NCI-H526 (cell line): ENCODE measurements at places on chromosomes 12 and 14.

DNA sequence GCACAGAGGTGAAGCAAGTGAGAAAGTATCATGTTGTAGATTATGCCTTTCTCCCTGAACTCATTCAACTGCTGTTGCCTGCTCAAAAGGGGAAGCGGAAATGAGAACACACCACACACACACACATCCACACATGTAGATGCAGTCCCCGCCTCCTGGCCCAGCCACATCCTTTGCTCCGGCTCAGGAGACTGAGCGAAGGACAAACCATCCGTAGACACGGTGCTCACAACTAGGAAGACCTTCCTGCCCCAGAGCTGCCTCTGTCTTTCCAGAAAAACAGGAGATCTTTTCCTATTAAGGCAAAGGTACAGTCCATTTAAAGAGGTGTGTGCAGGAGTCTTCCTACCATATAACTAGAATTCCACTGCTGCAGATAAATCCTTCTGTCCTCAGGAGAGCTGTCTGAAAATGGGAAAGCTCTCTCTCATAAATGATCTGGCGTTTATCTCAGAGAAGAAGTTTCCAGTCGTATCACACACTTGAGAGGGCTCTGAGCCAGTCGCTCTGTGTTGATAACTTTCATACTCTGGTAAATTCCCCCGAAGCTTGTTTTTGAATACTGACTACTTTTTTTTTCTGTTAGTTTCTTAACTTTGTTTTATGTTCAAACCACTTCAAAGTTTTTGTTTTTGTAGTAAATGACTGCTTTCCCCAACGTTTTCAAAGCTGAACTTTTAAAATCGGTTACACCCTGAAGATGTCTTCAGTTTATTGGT lies at the start of gene TESPA1:
TSS of gene TESPA1 (minus strand) at position 105 of the 719 bp plus-strand sequence. CDS start 10,200 bp downstream, outside the sequence.
- DNase-seq: no peak

- DNase-seq: no peak
These were observed 32.2 kb downstream of the TESC start for GRCh38 chr12:117067016-117067415.

- DNase-seq: peak; percentile 10
These were observed 147.9 kb downstream of the PPFIA2 start for GRCh38 chr12:81610955-81611889.

DNA sequence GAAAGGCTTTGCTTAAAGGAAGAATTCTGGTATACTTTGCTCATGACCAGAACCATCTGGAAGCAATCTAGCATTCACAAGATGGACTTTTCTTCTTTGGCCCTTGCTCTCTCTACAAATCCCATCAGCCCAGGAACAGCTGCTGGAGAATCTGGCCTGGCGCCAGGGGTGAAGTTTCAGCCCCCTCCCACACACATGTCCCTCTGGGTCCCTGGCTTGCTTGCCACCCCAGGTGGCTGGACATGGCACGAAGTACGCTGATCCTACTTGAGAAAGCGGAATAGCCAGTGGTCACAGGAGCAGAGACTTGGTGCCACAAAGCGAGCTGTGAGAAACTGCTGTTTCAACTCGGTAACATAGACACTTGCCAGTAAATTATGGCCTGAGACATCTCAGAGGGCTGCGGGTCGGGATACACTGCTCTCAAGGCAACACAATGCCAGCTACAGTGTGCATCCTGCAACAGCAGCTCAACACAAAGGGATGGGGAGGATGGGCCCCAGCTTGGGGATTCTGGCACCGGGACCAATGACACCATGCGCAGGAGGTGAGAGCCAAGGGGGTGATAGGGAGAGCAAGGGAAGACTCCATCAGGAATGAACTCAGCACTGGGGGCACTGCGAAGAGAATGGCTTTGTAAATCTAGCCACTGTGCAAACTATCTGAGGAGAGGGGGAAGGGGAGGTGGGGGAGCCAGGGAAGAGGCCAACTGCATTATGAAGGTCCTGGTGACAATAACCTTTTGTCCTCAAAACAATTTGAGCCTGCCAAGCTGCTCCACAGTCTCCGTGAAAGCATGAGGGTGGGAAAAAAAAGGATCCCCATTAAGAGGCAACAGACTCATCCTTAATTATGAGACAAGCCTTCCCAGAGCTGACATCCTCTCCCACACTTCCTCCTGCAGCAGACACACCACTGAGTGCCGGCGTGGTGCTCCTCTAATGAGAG lies 219.9 kb downstream of the PPM1H start:
- DNase-seq: no peak

- DNase-seq: no peak
These were observed 58.9 kb upstream of the PLEKHG3 start for GRCh38 chr14:64645220-64645892.

GRCh38 chr12:25322918-25323531 lies 72.3 kb upstream of the KRAS start:
- no peak for DNase-seq
